ENCODE measurements at places on chromosomes 16 and 17.

- no peak for DNase-seq
Measured at GRCh38 chr16:66207139-66207882, 159.2 kb upstream of the CDH5 start.

- no peak for DNase-seq
Measured at GRCh38 chr17:40089077-40089895, 11.1 kb downstream of the NR1D1 start.

- DNase-seq: no peak
Measured at GRCh38 chr17:33234930-33235685, 58.0 kb downstream of the ASIC2 start.

DNA sequence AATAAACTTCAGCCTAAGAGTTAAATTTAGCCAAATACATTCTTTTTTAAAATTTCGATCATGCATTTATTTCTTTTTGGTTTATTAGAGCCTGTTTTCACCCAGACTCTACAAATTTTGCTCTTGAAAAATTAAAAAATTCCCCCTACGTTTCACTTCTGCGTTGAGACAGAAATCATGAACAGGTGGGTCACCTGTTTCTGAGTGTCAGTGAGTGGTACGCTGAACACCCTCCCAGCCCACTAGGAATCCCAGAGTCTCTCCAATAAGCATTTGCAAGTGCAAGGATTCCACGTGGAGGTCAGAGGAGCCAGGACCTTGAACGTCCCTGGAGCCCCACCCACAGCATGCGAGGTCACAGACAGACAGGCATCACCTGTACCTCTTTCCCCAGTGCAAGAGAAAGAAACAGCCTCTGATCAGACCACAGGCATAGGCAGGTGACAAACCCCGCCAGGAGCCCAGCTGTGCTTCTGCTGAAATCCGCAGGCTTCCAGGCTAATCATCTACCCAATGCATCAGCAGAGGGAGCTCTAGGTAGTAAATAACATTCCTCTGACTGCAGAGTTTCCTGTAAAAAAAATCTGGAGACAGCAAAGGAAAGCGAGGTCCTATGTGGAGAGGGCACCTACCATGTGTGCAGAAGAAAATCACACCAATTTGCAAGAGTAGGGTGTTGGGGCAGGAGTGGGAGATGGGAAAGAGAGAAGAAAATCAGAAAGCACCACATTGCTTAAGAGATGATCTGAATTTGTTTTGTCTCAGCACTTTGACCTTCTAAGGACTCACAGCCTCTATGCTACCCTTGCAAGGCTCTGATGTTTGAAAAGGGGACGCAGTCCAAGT lies 5.9 kb upstream of the XYLT1 start:
- peak; percentile 36 for DNase-seq

- DNase-seq: no peak
Measured at GRCh38 chr16:3646348-3646920, 8.1 kb upstream of the DNASE1 start.

GRCh38 chr16:24262816-24263215 lies 6.7 kb downstream of the CACNG3 start:
- DNase-seq: no peak

GRCh38 chr17:50064253-50065001 lies 8.5 kb downstream of the ITGA3 start:
- DNase-seq: no peak

DNA sequence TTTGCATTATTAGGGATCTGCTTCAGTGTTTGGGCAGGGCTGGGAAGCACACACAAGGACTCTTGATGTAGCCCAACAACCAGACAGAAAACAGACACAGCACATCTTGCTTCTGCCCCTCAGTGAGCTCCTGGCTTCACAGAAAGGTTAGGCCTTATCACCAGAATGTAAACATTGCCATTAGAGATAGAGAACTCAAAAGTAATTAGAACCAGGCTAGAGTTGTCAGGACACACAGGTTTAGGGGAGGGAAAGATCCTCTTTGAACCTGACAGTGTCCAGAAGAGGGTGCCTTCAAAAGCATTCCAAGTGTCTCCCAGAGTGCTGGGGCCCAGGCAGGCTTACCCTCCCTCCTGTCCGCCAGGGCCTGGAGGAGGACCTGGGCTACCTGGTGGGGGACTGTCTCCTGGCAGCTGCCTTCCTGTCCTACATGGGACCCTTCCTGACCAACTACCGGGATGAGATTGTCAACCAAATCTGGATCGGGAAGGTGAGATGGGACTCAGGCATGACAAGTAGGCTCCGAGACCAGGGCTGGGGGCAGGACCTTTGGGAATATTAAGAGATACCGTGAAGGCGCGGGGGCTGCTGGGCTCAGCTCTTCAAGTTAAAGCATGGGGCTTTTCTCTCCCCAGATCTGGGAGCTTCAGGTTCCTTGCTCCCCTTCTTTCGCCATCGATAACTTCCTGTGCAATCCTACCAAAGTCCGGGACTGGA lies 16.9 kb upstream of the KDM6B start:
- DNase-seq: no peak

DNA sequence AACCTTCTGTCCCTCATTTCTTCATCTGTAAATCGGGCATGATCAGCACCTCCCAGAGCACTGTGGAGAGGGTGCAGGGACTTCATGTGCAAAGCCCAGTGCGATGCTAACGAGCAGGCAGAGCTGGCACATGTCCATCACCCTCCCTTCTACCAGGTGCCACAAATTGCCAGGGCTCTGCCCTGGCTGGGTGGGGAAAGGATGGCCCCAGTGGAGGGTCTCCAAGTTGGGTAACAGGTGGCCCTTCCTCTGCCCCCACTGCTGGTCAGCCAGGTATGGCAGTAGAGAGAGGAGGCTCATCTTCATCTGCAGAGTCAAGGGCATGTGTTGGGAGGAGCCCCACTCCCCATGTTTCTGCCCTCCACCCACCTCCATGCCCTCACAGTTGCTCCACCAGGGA lies 61.5 kb upstream of the CDH5 start:
- DNase-seq: no peak

GRCh38 chr17:77782201-77782600 lies 176.3 kb upstream of the TNRC6C start:
- DNase-seq: no peak

- DNase-seq: no peak
Measured at GRCh38 chr17:40361063-40361924, 3.2 kb downstream of the GJD3 start.

DNA sequence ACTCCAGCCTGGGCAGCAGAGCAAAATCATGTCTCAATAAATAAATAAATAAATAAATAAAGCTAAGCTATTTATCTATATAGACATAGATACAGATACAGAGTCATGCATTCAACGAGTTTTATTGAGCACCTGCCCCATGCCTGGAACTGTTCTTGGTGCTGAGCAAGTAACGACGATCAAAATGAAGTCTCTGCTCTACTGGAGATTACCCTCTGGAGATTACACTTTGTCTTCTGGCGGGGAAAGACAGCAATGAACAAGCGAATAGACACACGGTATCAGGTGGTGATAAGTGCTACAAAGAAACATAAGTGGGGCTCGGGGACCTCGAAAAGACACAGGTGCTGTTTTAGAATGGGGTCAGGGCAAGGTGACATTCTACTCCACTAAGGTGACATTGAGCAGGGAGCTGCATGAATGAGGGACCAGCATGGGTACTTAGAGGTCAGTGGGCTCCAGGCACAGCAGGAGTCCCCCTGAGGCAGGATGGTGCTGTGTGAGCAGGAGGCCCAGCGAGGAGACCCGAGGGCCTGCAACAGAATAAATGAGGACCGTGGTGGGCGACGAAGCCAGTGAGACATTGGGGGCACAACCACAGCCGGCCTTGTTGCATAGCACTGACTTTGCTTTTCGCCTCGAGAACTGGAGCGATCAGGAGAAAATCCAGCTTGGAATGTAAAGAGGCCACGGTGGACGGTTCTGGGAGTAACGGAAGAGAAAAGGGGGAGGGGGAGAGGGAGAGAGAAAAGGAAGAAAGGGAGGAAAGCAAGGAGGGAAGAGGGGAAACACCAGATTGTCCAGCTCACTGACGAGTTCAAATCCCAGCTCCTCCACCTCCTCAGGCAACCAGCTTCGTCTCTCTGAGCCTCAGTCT lies 42.4 kb upstream of the MEAK7 start:
- DNase-seq: no peak

DNA sequence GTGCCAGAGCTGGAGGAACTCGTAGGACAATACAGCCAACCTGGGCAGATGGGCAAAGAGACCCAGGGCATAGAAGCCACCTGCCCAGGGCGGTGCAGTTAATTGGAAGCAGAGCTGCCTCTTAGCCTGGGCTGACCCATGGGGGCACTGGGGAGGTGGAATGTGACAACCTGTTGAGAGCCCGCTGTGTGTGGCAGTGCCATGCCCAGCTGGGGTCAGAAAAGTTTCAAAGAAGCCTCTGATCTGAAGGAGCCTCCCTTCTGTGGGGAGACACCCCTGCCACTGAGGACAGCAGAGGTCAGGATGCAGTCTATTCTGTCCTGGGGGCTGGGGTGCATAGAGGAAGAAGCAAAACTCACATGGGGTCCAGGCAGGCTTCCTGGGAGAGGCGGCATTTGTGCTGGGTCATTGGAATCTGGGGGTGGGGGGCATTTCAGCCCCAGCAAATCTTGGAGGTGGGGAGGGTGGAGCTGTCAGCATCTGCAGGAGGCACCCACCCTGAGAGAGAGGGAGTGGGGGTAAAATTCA lies 176.1 kb upstream of the CIBAR2 start:
- no peak for DNase-seq

DNA sequence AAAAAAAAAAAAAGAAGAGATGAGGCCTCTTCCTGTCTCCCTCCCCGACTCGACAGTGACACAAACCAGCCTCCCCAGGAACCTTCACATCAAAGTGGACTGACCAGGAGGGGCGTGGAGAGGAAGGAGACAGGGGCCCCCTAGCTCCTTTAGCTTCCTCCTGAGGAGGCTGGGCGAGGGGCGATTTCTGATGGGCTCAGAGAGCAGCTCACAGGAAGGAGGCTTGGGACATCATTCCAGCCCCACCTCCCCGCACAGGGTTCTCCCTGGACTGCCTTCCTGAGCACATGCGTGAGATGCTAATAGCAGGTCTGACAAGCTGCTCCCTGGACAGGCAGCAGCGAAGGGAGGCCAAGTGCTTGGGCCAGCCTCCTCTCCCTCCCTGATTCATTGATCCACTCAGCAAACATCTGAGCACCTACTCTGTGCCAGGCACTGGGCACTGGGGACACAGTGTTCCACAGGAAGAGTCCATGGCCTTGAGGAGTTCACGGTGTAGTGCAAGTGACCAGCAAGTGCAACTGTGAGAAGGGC lies 14.4 kb upstream of the DOK4 start:
- no peak for DNase-seq

- peak; percentile 8 for DNase-seq
Measured at GRCh38 chr17:32266389-32267301, 1.0 kb downstream of the RHBDL3 start.

GRCh38 chr17:77096570-77097214 lies 44.1 kb upstream of the SEC14L1 start:
- no peak for DNase-seq

DNA sequence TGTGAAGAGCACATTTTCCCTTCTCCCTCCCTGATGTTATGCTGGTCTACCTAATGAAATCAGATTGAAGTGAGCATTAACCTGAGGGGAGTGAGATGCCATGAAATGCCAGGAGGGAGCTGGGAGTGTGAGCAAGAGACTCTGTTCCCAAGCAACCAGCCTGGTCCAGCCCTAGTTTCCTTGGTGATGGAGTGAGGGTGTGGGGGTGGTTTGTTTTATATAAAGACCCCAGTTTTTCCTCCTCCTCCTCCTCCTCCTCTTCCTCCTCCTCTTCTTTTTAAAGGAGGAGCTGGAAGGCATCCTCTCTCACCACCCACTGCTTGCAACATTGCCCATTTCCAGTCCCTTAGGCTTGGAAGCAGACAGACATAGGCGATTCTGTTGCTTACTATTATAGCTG lies 97.1 kb downstream of the DNAH3 start:
- DNase-seq: no peak

GRCh38 chr16:49471038-49471727 lies 97.6 kb downstream of the C16orf78 start:
- DNase-seq: no peak

GRCh38 chr16:27465483-27465879 lies 63.5 kb downstream of the IL21R start:
- no peak for DNase-seq

GRCh38 chr17:58001461-58002124 lies 5.5 kb downstream of the SRSF1 start:
- DNase-seq: no peak

- peak; percentile 92 for DNase-seq
Measured at GRCh38 chr17:8125154-8125946, 1.4 kb upstream of the HES7 start.

GRCh38 chr16:27500801-27501200 lies 48.9 kb downstream of the GTF3C1 start:
- no peak for DNase-seq

- DNase-seq: no peak
Measured at GRCh38 chr17:71441098-71441497, 679.7 kb upstream of the SOX9 start.

DNA sequence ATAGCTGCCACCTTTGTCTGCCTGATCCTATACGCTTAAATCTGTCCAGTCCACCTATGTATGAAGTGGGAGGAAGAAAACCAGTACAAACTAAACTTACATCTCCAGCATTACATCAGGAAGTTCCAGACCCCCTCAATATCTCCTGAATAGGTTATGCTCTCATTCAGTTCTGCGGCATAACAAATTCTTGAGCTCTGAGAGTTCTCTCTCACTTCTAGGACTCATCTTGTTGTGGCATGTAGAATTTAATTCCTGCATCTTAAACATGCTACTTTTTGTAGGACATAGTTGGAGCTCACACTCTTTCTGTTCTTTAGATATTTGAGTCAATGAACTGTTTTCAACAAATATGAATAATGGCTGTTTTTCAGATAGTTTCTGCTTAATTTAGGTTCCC lies 662.5 kb downstream of the CDH11 start:
- DNase-seq: no peak

DNA sequence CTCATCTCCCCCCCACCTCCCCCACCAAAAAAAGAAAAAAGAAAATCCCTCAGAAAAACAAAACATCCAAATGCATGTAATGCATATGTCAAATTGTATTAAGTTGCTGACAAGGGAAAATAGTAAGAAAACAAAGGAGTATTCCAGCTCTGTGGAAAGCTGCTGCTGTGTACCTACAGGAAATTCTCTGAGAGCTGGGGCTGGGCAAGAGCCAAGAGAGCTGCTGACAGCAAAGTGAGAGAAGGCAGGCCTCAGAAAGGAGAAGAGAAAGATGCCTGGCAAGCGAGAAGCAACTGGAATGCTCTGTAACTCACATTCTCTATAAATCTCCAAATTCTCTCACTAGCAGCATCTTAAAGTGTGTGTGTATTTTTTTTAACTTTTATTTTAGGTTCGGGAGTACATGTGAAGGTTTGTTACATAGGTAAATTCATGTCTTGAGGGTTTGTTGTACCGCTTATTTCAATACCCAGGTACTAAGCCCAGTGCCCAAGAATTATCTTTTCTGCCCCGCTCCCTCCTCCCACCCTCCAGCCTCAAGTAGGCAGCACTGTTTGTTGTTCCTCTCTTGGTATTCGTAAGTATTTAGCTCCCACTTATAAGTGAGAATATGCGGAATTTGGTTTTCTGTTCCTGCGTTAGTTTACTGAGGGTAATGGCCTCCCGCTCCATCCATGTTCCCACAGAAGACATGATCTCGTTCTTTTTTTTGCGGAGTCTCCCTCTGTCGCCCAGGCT lies 24.4 kb downstream of the CNTROB start:
- DNase-seq: no peak

All from activated CD4-positive, alpha-beta T cell treated with anti-CD3 and anti-CD28 coated beads for 4 hours (primary cell).